ENCODE measurements at places on chromosomes 7 and 10. TPM values are rescaled to one million over a fixed set of nuclear protein-coding genes. Genes with fewer than 3 reads are reported as not detected.

CHST15 gene
- total RNA-seq, result 25.8 TPM

EPHA1 gene
- total RNA-seq, result not detected

LRRTM3 gene
- not detected for total RNA-seq

DNA sequence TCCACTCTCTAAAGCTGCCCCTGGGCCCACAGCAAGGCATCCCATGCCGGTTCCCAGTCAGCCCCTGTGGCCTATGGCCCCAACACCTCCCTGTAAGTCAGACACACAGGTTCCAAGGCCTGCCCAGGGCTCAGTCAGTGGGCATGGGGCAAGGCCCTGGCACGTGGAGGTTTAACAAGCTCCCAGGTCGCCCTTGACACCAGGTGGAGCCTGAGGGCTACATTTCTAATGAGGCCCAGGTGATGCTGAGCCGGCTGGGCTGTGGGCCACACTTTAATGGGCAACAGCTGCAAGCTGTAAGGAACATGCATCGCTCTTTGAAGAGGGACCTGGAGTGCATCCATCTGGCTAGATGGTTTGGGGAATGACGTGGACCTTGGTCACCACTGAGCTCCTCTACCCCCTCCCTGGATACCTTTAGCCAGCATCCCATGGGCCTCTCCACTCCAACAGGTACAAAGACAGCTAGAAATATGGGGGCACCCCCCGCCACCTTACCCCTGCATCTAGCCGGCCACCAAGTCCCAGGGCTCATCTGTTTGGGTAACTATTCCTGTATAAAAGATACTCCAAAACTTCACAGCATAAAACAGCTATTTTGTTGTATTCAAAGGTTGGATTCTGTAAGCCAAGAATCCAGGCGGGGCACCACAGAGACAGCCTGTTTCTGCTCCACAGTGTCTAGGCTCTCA lies 122.5 kb downstream of the OAT start:
- peak; percentile 60 for DNase-seq

DNA sequence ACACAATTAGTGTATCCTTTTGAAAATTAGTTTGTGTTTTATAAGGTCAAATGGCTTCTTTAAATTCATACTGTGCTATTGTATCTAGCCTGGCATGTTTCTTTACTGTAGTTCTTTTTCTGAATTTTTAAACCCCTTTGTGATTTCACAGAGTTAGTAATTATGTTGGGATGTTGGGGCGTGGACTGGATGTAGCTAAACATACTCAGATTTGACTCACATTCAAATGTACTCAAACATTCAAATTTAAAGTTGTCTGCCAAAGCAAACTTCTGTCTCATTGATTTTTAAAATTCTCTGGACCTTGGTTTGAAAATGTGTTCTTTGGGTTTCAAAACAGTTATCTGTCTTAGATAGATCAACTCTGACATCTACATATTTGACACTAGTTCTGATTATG lies 7.2 kb upstream of the NRP1 start:
- no peak for DNase-seq

DNA sequence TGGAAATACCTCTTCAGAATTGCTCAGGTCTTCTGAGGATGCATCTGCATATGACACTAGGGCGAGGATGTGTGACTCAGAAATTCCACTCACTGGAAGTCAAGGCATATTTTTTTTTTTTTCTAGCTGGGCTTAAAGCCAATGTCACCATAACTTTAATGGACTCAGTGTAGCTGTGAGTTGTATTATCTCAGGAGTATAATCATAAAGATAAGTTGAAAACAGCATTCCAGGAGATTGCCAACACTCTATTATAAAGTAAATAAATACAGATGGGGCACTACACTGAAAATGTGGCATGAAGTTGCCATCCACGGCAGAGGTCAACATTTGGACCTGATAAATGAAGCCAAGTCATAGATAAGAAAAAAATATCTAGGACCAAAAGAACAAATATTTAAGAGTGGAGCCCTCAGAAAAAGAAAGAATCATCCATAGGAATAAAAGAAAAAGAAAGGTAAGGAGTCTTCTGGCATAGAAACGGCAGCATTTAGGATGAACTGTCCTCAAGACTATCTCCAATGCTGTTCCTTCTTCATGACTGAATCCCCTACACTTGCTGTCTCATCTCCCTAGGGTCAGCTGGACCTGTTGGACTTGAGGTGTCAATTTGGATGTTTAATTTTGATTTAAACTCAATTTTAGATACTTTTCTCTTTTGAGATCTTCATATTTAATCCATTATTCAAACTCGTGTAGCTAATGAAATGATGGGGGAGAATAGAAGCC lies 72.9 kb upstream of the CAV2 start:
- no peak for DNase-seq

GRCh38 chr10:22349755-22350154 lies 4.5 kb downstream of the SPAG6 start:
- no peak for DNase-seq
